ENCODE measurements at places on chromosomes 7 and 10.

- no peak for DNase-seq
Observed at GRCh38 chr10:70536196-70536861, 57.8 kb downstream of the PALD1 start.

DNA sequence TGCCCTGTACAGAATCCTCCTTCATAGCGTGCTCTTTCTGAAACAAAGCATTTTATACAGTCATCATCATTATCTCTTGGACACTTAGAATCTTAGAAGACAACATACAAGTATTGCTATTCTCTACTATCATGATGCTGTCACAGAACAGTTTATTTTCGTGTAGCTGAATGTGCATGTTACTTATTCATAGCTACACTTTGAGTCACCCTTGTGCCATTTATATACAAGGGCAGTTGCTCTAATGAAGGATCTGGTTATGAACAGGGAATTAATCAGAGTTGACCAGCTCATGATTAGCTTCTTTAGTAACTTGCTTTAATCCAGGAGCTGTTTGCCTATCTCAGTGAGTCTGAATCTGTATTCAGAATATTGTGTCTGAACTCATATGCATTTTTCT lies 11.2 kb downstream of the CASP2 start:
- peak; percentile 46 for DNase-seq

DNA sequence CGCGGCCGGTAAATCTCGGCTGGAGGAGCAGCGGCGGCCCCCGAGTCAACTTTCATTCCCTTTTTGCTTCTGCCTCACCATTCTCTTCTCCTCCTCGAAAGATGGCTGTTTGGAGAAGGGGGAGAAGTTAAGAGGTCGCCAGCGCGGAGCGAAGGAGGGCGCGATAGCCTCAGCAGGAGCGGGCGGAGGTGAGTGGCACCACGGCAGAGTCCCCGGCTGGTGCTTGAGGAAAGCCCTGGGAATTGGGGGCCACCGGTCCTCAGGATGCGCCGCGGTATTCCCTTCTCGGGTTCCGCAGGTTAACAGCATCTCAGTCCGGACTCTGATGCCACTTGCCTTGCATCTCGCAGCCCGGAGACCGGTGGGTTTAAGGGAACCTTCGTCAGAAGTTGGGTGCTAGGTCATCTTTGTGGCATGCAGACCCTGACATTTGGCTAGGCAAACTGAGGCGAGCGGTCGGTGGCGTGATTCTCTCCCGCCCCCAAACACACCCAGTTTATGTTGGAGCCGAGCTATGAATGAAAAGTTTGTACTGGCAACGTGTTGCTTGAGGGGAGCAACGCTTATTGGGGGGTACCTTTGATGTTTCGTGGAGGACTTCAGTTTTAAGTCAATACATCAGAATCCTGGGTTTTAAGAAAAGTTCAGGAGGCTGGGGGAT lies 59.5 kb upstream of the PRPS1L1 start:
- DNase-seq, result no peak

- peak; percentile 88 for DNase-seq
Observed at GRCh38 chr7:128737867-128738385, 1.2 kb upstream of the CALU start.

- no peak for DNase-seq
Observed at GRCh38 chr7:70347463-70348254, 749.4 kb downstream of the AUTS2 start.

DNA sequence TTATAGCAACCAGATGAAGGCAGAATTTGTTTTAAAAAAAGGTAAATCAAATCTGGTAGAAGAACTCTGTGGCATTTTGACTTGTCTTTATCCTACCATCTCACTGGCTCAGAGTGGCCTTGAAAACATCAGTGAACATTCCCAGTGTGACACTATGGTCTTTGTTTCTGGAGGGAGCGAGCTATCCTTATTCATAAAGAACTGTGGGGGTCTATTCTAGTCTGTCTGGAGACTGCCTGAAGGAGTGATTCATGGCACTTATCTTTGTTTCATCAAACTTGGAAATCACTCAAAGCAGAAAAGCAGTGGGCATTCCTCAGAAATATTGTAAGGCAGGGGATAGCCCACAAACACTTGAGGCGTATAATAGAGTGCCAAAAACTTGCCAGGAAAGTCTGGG lies 719.1 kb downstream of the PCDH15 start:
- DNase-seq, result no peak

DNA sequence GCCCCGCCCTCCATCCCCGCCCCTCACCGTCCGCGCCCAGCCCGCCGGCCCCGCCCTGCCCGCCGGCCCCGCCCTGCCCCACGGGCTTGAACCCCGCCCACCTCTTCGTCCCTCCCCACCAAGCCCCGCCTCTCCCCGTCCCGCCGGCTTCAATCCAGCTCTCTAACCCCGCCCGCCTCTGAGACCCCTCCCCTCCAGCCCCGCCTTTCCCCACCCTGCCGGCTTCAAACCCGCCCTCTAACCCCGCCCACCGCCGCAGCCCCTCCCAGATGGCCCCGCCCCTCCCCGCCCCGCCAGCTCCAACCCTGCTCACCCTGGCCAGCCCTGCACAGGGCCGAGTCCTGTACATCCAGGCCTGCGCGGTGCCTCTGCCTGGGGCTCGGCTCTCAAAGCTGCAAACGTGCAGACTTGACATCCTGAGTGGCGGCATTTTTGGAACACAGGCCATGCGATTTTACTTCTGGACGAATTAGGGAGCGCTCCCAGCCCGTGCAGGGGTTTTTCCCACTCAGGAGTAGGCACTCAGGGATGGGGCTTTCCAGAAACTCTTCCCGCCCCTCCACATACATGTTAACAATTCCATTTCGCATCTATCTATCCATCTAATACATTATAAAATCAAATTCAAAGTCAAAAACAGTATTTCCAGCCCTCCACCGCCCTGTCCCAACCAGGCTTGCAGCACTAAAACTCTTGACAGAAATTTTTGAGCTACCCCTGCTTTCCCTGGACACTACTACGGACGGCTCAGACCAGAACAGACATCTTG lies 477 bp upstream of the NMT2 start:
- DNase-seq, result peak; percentile 89

- DNase-seq, result no peak
Observed at GRCh38 chr10:3137958-3138726, 34.4 kb downstream of the PITRM1 start.

DNA sequence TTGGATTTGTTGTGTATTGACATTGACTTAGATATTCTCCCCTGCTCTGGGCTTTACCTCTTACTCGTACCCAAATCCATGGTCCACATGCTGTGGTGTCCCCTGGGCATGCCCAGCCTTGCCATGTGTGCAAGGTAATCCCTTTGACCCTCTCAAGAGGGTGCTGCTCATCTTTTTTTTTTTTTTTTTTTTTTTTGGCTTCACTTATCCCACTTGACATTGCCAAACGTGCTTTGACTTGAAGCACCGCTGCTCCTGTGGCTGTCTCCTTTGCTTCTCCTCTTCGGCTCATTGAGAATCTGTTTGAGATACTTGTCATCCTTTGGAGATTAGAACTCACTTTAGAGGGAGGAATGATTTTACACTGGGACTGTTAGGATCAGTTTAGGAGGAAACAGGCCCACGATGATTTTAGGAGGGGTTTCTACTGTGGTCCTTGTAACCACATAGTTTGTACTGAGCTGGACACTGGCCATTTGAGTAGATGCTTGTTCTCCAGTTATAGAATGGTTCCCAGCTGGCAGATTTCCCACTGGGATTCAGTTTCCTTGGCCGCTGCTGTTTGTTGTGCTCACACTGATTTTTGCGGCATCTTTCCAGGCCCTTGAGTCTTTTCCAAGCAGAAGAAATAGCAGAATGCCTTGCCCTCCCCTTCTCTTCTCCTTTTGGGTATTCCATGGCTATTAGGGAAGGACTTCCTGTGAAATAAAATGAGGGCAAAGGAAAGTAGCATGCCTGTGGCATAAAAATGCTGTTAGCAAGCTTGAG lies 184.8 kb downstream of the AUTS2 start:
- peak; percentile 39 for DNase-seq

- DNase-seq, result no peak
Observed at GRCh38 chr7:145978769-145979168, 137.8 kb upstream of the CNTNAP2 start.

DNA sequence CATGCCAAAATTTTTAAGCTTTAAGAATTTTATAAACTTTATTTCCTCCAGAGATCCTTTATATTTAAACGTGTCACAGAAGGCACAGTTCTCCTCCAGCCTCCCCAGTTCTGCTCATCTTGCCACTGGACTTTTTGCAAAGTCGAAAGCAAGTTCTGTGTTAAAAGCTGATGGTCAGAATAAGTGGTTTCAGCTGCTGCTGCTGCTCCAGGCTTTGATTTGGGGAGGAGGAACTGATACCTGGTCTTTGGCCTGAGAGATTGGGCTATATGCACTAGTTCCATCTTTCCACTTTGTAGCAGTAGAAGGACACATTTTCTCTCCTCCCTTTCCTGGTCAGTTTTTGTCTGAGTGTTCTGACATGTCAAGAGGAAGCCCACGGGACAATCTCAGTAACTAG lies 435.9 kb upstream of the PHF14 start:
- no peak for DNase-seq

DNA sequence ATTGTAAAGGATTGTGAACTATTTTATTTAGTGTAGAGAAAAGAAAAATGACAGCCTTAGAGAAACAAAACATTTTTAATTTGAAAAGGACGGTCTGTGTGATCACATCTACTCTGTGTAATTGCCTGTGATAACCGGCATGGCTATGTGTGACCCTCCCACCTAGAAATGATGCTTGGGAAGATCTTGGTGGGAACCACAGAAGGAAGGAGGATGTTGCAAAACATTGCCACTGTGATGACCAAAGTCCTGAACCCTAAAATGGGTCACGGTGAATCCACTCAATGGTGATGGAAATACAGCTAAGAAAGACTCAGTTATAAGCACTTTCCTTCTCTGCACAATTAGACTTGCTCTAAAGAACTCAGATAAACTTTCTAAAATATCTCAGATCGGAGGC lies 221.3 kb upstream of the FRMD4A start:
- no peak for DNase-seq

DNA sequence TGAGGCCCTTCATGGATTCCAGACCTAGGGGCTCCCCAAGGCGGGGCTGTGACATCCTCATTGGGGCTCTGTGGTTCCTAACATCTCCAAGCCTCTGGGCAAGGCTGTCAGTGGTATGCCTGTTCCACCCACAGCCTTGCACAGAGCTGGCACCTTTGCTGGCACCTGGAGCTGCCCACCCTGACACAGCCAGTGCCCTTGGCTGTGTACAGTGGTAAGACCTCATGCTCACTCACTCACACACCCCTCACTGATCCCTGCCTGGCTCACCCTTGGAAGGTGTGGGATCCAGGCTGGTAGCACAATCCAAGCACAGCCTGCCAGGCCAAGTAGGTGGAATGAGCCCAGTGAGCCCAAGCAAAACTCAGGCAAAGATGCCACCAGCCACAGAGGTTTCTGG lies 200.4 kb upstream of the PCDH15 start:
- no peak for DNase-seq

DNA sequence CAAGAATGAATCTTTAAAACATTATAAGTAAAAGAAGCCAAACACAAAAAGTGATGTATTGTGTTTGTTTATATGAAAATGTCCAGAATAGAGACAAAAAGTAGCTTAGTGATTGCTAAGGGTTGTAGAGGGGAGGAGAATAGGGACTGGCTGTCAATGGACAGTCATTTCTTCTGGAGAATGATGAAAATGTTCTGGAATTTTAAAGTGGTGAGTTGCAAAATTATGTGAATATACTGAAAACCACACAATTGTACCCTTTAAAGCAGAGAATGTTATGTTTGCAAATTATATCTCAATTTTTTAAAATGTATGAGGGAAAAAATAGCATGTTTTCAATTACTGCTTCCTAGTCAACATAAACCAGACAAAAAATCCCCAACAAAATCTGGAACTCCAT lies 174.2 kb downstream of the KMT2E start:
- peak; percentile 45 for DNase-seq

DNA sequence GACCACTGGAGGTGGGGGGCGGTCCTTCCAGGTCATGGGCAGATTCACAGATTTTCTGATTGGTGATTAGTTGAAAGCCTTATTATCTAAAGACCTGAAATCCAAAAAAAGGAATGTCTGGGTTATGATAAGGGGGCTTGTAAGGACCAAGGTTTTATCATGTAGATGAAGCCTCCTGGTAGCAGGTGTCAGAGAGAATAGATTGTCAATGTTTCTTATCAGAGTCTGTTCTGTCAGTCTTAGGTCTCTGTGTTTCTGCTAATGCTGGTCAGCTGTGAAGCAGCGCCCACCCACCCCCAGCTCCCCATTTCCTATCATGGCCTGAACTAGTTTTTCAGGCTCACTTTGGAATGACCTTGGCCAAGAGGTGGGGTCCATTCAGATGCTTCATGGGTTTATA lies 21.2 kb downstream of the TES start:
- no peak for DNase-seq

- DNase-seq, result no peak
Observed at GRCh38 chr7:115113776-115114175, 191.9 kb downstream of the MDFIC start.

DNA sequence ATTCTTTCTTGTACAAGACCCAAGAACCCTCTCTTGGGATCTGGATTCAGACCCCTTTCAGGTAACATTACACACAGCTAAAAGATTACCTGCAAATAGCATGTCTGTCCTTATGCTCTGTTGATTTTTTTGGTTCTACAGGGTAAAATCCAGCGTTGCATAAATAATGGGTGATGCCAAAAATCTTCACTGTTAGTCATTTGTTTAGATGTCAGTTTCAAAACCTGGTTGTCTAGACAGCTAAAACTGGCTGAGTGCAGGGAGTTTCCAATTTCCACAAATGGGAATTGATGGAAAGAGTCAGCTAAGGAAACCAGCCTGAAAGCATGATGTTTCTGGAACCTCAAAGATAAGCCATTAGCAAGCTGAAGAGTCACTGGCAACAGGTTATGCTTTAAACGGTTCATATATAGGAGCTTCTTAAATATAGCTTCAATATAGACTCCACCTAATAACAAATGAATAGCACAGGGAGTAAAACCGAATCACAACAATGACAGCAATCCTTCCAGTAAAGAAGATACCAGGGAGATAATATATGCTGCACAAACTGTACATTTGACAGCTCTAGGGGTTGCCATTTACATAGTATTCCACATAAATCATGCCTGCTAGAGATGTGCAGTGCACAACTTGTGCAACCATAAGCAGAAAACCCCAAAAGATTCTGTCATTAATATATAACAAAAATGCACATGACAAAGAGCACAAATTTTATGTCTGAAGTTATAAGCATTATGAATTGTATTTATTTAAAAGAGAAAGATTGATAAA lies 20.4 kb downstream of the CCDC71L start:
- DNase-seq, result no peak

DNA sequence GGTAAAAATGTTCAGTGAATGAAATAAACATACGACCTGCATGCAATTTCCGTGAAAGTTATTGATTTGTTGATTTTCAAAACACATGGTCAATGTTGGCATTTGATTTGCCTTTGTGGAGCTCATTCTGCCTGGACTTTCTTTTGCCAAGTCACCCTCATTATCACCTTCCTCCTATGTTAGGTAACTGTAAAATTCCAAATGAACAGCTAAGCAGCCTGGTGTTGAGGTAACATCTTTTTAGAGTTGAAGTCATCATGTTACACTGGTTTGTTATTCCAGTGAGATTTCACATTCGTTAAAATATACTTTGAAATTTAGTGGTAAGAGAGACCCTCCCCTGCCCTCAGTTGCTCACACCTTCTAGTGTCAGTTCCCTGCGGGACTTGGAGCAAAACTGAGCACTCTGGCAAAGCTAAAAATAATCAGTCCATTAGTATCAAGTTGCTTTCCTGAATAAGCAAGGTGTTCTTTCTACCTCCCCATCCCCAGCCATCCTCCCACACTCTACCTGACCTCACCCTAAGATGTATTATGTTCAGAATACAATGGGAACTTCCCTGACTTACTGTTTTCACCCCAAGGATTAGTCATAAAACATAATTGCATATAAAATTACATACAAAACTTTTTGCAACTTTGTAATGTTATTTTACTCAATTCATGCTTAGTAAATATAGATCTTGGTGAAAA lies 283.3 kb upstream of the SEMA3A start:
- DNase-seq, result no peak

GRCh38 chr10:130636313-130636930 lies 500.2 kb downstream of the GLRX3 start:
- DNase-seq, result no peak
